ENCODE measurements at places on chromosomes 3 and 15.

DNA sequence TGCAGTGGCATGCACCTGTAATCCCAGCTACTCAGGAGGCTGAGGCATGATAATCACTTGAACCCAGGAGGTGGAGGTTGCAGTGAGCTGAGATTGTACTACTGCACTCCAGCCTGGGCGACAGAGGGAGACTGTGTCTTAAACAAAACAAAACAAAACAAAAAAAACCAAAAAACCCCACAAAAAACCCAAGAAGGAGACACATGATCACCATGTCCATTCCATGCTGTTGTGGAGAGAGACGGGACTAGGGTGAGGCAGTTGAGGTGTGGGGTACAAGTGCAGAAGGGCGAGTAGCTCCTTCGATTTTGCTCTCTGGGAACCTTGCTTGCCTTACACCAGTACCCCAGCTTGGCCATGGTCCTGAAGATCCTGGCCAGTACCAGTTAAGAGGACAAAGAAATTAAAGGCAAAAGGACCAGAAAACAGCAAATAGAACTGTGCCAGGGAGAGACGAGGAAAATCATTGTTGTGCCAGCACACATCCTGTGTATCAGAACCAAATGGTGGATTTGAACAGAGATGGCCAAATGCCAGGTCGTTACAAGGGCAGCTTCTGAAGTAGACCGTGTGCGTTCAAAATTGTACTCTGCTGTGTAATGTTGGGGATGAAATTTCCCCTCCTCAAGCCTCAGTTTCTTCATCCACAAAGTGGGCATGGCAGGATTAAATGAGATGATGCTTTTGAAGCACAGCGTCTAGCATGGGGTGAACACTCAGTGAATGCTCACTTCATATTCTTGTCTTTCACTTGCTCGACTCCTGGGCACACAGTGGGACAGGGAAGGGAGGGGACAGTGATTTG is 42.9 kb upstream of the CTSH start:
- H3K27ac ChIP-seq = peak overlapping the region; percentile 35
- H3K36me3 ChIP-seq = no peaks in the 10 kb centered on the region
- H3K4me1 ChIP-seq = peaks cover 34% of the 10 kb centered on the region

- DNase-seq = no peak
- H3K4me1 ChIP-seq = no peaks in the 10 kb centered on the region
- no peaks in the 10 kb centered on the region for H3K27me3 ChIP-seq
- no peaks in the 10 kb centered on the region for H3K36me3 ChIP-seq
- no peak overlapping the region for H3K27ac ChIP-seq
These were observed 56.5 kb upstream of the ABHD17C start for GRCh38 chr15:80638553-80639167.

- H3K27me3 ChIP-seq = no peaks in the 10 kb centered on the region
- no peaks in the 10 kb centered on the region for H3K36me3 ChIP-seq
- no peak overlapping the region for H3K4me3 ChIP-seq
- no peaks in the 10 kb centered on the region for H3K4me1 ChIP-seq
- no peak for DNase-seq
These were observed 328.0 kb upstream of the SOX2 start for GRCh38 chr3:181383760-181384159.

GRCh38 chr3:157861076-157861765 is 245.0 kb downstream of the SHOX2 start:
- H3K36me3 ChIP-seq = no peaks in the 10 kb centered on the region
- no peak for DNase-seq
- H3K27ac ChIP-seq = no peak overlapping the region
- no peaks in the 10 kb centered on the region for H3K27me3 ChIP-seq
- H3K4me3 ChIP-seq = no peak overlapping the region

DNA sequence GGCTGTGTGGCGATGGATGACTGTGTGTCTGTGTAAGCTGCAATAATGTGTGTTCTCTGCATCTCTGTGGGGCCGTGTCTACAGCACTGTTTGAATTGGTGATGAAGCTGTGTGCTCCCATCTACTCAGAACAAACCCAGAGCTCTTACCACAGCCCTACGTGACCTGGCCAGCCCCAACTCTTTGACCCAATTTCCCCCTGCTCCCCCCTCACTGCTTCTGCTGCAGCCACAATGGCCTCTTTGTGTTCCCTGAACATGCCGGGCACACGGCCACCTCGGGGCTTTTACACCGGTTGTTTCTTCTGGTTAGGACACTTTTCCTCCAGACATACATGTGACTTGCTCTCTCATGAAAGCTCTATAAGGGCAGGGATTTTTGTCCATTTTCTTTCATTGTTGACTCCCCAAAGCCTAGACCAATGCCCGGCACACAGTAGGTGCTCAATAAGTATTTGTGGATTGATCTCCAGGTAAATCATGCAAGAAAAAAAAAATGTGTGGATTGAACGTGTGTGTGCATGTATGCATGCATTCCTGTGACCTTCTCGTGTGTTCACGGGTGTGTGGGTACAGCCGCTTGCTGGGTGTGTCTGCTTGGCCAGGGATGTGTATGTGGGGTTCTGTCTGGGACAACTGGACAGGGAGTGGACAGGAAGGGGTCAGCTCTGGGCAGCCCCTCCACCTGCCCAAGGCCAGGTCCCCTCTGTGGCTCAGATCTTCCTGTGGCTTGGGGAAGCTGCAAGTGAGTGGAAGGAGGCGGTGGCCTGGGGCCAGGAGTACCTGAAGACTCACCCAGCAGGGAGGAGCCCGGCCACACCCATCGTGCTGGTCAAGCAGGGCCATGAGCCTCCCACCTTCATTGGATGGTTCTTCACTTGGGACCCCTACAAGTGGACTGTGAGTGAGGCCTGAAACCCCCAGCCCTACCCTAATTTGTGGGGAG is 14.8 kb downstream of the VILL start:
- H3K27me3 ChIP-seq = no peaks in the 10 kb centered on the region
- H3K4me3 ChIP-seq = no peak overlapping the region
- H3K4me1 ChIP-seq = peaks cover 6% of the 10 kb centered on the region
- H3K27ac ChIP-seq = no peak overlapping the region

- no peaks in the 10 kb centered on the region for H3K27me3 ChIP-seq
- no peak overlapping the region for H3K27ac ChIP-seq
These were observed 119.9 kb upstream of the RASGRP1 start for GRCh38 chr15:38684440-38685010.

DNA sequence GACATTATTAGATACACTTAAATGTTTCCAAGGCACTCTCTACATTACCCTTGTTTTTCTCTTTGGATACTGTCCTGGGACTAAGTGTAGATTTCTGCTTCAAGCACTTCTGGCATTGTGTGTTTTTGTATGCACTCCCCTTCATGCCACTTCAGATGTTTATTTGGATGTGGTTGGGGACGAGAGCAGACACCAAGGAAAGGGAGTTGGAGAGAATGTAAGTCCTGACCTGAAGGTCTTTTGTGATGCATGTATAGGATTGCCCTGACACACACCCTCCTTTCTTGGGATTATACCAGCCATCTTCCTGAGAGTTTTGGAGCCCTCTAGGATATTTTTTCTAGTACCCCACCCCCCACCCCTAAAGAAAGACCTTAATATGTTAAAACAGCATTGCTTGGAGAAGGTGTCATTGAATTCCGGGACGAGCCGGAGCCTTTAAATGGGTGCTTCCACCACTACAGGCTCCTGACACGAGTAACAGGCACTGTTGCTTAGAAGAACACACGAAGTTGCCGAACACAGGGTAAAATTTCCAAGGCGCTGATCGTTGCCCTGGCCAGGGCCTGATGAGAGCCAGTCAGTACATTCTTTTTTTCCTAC is 22.7 kb downstream of the PSMD6 start:
- H3K27me3 ChIP-seq = no peaks in the 10 kb centered on the region
- no peak overlapping the region for H3K27ac ChIP-seq
- H3K4me1 ChIP-seq = no peaks in the 10 kb centered on the region
- DNase-seq = no peak
- peaks cover 52% of the 10 kb centered on the region for H3K36me3 ChIP-seq
- H3K4me3 ChIP-seq = no peak overlapping the region

DNA sequence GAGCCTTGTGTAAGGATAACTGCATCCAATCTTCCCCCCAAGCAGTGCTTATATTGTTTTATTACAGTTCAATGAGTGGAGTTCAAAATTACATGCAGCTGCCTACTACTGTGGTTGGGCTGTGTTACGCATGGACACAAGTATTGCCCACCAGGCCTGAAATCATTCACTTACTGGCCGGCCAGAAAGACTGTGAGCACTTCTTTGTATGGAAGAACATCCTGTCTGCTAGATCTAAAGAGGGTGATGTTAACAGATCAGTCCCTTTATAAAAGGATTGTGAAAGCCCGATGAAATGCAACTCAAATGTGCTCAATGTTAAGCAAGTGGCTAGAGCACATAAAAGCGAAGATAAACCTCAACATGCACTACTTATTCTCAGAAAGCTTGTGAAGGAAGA is 132.5 kb downstream of the FOXP1 start:
- H3K4me1 ChIP-seq = peaks cover 14% of the 10 kb centered on the region
- no peaks in the 10 kb centered on the region for H3K27me3 ChIP-seq
- no peak overlapping the region for H3K4me3 ChIP-seq
- DNase-seq = no peak

GRCh38 chr15:88982304-88982945 is 69.2 kb upstream of the MFGE8 start:
- no peaks in the 10 kb centered on the region for H3K4me1 ChIP-seq
- H3K27me3 ChIP-seq = no peaks in the 10 kb centered on the region
- H3K4me3 ChIP-seq = no peak overlapping the region
- H3K27ac ChIP-seq = no peak overlapping the region

DNA sequence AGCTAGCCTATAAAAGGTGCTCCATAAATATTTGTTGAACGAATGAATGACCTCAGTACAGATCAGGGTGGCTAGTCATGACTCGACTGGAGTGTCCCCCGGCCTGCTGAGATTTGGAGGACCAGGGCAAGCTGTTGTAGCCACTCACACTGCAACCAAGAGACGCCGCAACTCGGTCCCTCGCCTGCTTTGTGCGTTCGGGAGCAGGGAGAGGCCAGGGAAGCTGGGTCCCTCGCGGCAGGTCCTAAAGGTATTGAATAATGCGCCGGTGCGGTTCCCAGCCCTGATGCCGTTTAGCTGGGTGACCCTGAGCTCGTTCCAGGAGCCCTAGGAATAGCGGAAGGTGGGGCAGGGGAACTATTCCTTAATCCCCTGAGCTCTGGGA is 1.8 kb downstream of the IGDCC4 start:
- DNase-seq = no peak
- H3K27ac ChIP-seq = no peak overlapping the region
- no peaks in the 10 kb centered on the region for H3K27me3 ChIP-seq
- H3K36me3 ChIP-seq = no peaks in the 10 kb centered on the region
- H3K4me1 ChIP-seq = peaks cover 16% of the 10 kb centered on the region
- peak overlapping the region; percentile 42 for H3K4me3 ChIP-seq

- H3K4me1 ChIP-seq = peaks cover 27% of the 10 kb centered on the region
- peak overlapping the region; percentile 70 for H3K27ac ChIP-seq
- DNase-seq = no peak
- H3K4me3 ChIP-seq = no peak overlapping the region
- H3K36me3 ChIP-seq = peaks cover 5% of the 10 kb centered on the region
These were observed 206.9 kb upstream of the BHLHE40 start for GRCh38 chr3:4772171-4772804.

DNA sequence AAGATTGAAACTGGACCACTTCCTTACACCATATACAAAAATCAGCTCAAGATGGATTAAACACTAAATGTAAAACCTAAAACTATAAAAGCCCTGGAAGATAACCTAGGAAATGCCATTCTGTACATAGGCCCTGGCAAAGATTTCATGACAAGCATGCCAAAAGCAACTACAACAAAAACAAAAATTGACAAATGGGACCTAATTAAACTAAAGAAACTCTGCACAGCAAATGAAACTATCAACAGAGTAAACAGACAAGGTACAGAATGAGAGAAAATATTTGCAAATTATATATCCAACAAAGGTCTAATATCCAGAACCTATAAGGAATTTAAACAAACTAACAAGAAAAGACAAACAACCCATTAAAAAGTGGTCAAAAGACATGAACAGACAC is 173.1 kb upstream of the CCDC54 start:
- H3K4me1 ChIP-seq = peaks cover 4% of the 10 kb centered on the region
- no peak for DNase-seq
- H3K27ac ChIP-seq = no peak overlapping the region
- no peaks in the 10 kb centered on the region for H3K27me3 ChIP-seq
- no peak overlapping the region for H3K4me3 ChIP-seq

GRCh38 chr15:66069751-66070150 is 183.8 kb downstream of the MEGF11 start:
- H3K27ac ChIP-seq = no peak overlapping the region
- H3K4me3 ChIP-seq = no peak overlapping the region
- H3K27me3 ChIP-seq = no peaks in the 10 kb centered on the region
- no peak for DNase-seq
- H3K4me1 ChIP-seq = no peaks in the 10 kb centered on the region
- no peaks in the 10 kb centered on the region for H3K36me3 ChIP-seq

- peaks cover 81% of the 10 kb centered on the region for H3K36me3 ChIP-seq
- H3K4me1 ChIP-seq = peaks cover 5% of the 10 kb centered on the region
- peak overlapping the region; percentile 92 for H3K27ac ChIP-seq
- peak; percentile 88 for DNase-seq
- no peak overlapping the region for H3K4me3 ChIP-seq
These were observed 16.8 kb downstream of the RBSN start for GRCh38 chr3:15081960-15082664.

- H3K36me3 ChIP-seq = no peaks in the 10 kb centered on the region
- no peak overlapping the region for H3K27ac ChIP-seq
- H3K27me3 ChIP-seq = no peaks in the 10 kb centered on the region
- no peak overlapping the region for H3K4me3 ChIP-seq
- no peak for DNase-seq
These were observed 44.6 kb downstream of the RAB27A start for GRCh38 chr15:55245059-55245458.

DNA sequence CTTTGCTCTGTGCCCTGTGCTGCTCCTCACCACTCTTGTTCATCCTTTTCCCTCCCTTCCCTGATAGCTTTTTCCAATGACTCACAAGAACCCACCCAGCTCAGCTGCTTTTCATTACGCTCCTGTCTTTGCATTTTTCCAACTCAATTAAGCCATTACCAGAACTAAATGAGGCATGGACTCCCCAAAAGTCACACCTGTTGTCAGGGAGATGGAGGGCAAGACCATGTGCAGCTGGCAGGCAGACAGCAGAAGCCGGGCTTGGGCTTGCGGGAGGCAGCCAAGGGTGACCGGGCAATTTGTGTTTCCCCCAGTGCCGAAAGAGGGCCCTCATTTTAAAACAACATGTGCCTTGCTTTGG is 64.3 kb downstream of the CASR start:
- DNase-seq = no peak
- H3K4me3 ChIP-seq = no peak overlapping the region
- no peaks in the 10 kb centered on the region for H3K36me3 ChIP-seq
- H3K4me1 ChIP-seq = no peaks in the 10 kb centered on the region
- peak overlapping the region; percentile 68 for H3K27ac ChIP-seq

DNA sequence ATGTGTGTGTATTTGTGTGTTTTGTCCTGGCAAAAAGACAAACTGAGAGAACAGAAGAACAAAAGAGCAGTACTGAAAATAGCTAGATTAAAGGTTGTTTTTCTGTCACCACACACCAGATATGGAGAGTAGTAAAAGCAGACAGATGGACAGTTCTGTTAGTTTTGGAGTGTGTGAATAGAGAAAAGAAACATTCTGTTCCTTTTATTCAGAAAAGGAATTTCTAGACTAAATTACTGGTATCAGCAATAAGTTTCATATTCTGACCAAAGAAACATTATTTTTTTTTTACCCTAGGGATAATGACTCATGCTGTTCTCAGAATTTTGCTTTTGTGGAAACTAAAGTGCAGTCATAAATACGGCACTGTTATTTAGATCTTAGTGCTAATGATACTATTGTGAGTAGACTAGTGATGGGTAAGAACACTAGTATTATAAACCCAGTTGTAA is 32.9 kb downstream of the PIK3CA start:
- no peak for DNase-seq
- no peaks in the 10 kb centered on the region for H3K36me3 ChIP-seq
- H3K27ac ChIP-seq = peak overlapping the region; percentile 42
- H3K4me3 ChIP-seq = no peak overlapping the region
- H3K27me3 ChIP-seq = no peaks in the 10 kb centered on the region
